Sigmoid colon (tissue), 7 donors: ENCODE measurements at places on chromosomes 6 and 20. TPM values are rescaled to one million over a fixed set of nuclear protein-coding genes. Genes with fewer than 3 reads are reported as not detected.
A peak's percentile ranks its signal among the peaks of the same experiment; 100 is the strongest.

The ROS1 gene
- total RNA-seq = not detected

The CAGE1 gene
- total RNA-seq = not detected

The OTOR gene
- total RNA-seq = not detected

The HTR1E gene
- total RNA-seq = not detected

The ERVFRD-1 gene
- total RNA-seq = not detected

The SRC gene
- total RNA-seq = 32.1 TPM

GRCh38 chr6:133991096-133991593 lies 38.1 kb downstream of the TBPL1 start:
- DNase-seq = no peak

- no peak for DNase-seq
These were observed 101.2 kb upstream of the TRAF3IP2 start for GRCh38 chr6:111706841-111707391.

DNA sequence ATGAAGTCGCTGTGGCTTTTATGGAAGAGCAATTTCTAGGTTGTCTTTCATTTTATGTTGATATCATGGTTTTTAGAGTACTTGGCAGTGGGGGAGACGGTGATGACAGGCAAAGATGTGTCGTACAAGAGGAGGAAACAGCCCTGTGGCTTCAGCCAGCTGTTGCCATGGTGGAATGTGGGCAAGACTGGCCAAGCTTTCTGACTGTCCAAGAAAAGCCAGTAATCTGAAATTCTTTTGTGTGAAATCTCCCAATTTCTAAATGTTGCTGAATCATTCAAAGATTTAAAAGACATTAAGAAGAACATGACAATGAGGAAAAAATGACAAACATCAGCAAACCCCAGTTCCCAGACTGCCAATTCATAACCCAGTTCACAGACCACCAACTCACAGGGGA lies 23.1 kb downstream of the PFDN4 start:
- DNase-seq = no peak

DNA sequence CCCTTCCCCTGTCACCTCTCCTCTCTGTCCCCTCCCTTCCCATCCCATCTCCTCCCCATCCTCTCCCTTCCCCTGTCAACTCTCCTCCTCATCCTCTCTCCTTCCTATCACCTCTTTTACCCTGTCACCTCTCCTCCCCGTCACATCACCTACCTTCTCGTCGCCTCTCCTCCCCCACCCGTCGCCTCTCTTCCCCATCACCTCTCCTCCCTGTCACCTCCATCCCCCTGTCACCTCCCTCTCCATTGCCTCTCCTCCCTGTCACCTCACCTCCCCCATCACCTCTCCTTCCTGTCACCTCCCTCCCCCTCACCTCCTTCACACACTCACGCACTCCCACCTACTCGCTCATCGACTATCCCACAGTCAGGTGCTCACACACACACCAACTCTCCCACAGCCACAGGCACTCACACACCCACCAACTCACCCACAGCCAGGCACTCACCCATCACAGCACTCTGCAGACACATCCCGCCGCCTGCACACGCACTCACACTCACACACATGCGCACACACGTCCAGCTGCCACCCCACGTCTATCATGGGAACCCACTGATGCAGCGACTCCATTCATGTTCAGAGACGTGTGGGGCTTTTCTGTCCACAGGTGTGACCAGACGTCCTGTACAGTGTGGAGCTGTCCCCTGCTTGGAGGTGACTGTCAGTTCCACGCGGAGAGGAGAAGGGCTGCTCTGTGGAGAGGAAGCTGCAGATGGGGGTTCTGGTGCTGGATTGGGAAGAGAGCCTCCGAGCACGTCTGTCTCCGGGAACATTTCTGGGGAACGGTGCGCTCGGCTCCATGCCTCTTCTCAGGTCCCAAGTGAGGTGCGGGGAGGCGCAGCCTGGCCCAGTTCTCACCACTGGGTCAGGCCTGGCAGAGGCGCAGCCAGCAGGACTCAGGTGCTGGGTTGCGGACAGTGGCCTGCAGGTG lies 184.3 kb downstream of the TTLL2 start:
- DNase-seq = peak; percentile 44

- DNase-seq = no peak
These were observed 120.1 kb upstream of the HDDC2 start for GRCh38 chr6:125421836-125422235.

- DNase-seq = peak; percentile 53
These were observed 123.4 kb upstream of the AFDN start for GRCh38 chr6:167703347-167703746.

DNA sequence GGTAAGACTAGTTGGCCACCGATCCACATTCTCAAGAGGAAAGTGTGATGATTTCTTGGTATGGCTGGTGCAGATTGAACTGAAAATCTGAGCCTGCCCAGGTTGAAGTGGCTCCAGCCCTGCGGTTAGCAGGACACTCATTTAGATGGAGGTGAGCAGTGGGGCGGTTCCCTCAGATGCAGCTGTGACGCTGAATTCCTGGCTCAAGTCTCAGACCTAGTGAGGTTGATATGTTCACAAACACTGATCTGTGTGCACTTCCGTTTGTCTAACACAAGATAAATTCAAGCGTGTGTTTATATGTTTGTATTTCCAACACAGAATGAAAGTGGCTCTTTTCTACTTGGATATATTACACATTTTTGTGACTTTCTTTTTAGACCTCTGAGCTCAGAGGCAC lies 83.4 kb upstream of the FRMD1 start:
- DNase-seq = no peak

DNA sequence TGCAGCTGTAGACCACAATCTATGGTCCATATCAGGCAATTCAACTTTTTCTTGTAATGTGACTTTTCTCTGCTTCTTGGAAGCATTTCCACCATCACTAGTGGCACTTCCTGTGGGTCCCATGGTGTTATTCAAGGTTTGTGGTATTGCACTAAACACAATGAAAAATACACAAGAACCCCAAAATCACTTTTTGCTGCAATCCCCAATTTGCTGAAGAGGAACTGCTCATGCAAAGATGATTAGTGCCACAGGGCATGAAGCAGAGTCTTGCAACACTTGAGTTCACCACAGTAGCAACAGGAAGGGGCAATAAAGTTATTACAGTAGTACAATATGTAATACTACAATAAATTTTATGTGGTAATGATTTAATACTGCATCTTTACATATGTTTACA lies 16.8 kb upstream of the TAAR1 start:
- DNase-seq = no peak

DNA sequence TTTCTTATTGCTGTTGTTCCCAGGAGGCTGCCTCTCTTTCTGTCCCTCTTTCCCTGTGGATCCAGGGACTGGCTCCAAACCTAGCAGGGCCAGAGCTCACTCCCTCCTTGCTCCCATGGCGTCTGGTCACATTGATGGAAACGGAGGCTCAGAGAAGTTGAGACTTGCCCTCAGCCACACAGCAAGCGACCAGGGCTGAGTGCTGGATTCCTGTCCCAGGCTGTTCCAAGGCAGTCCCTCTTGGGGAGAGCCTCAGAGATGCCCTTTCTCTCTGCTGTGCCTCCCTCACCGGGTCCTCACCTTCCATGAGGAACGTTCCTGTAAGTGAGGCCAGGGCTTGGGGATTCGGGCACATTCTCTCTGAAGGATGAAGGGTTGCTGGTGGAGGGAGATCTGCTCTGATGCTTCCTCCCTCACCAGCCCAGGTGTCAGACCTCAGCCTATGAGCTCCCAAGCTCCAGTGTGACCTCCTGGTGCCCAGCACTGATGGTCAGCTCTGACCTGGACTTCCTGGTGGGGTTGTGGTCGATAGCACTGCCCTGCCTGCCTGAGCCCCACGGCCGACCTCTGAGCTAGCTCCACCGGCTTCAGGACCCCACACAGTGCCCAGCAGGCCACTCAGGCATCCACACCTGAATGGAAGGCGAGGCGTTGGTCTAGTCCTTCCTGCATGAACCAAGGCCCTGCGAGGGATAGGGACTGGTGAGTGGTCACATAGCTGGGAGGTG lies 26.8 kb downstream of the SUN5 start:
- DNase-seq = no peak

DNA sequence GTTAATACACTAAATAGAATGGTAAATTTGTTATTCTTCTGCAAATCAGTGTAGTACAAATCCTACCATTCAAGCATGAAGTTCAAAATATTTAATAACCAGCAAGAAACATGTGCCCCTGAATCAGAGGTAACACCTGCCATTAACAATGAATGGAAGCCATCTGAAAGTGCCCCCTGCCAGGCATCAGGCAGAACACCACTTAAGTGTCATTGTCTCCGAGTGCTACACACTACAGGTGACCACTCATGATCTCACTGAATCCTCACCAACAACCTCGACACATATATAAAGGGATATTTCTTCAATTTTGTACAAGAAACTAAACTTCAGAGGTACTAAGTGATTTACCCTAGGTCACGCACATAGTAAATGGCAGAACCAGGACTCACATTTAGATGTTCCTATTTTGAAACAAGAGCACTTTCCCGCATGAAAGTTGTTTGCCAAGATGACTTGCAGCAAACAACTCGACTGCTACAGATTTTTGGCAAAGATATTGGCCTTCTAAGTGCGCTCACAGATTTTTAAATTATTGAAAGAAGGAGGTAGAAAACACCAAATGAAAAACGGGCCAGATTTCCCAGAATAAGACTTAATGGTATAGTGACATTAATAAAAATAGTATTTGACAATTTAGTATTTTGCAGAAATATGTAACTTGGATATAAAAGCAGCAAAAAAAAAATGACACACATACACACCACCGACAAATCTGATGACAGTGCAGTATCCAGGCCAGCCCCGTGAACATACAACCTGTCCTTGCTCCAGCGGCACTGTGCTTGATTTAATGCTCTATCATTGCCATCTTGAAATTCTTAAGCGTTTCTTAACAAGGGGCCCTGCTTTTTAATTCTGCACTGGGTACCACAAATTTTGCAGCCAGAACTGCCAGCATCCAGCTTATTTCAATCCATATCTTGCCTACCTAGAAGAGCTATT lies 274.5 kb downstream of the ALDH8A1 start:
- no peak for DNase-seq

- DNase-seq = no peak
These were observed 250.9 kb downstream of the HIVEP2 start for GRCh38 chr6:142694054-142694453.

DNA sequence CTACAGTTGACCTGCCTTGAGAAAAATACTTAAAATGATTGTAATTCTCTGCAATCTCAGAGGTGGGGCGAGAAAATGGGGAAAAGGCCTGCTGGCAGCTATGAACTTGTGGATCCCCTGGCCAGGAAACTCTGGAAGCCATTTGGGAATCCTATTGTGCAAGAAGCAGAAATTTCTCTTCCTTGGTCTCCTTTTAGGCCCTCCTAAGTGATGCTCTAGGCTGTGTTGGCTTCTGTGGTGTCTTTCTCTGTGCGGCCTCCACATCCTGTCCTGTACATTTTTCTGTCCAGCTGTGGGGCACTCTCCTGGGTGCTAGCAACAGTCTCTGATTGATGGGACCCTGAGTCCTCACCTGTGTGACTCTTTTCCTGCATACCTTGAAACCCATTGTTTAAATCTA lies 290.9 kb downstream of the FARS2 start:
- no peak for DNase-seq

DNA sequence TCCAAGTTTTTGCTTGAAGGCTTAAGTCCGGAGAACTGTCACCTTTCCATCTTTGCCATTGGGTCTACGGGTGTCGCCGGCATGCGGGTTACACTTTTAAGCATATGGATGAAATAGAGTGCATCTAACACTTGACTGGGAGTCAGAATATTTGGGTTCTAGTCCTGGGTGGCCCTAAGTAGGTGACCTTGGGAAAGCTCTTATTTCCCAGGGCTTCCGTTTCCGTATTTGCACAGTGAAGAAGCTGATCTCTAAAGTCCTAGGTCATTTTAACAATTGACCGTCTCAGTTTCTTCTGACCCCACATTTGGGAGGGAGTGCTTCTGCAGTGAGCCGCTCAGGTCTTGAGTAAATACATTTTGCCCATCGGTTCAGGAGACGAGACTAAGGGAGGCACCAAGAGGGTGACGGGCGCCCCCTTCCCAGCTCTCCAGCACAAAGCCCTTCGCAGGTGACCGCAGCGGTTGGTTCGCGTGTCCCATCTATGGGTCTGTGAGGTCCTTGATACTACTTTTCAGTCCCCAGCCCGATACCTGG lies 651 bp upstream of the BLTP3A start:
- peak; percentile 71 for DNase-seq

GRCh38 chr6:20463396-20463795 lies 61.7 kb downstream of the E2F3 start:
- DNase-seq = no peak

DNA sequence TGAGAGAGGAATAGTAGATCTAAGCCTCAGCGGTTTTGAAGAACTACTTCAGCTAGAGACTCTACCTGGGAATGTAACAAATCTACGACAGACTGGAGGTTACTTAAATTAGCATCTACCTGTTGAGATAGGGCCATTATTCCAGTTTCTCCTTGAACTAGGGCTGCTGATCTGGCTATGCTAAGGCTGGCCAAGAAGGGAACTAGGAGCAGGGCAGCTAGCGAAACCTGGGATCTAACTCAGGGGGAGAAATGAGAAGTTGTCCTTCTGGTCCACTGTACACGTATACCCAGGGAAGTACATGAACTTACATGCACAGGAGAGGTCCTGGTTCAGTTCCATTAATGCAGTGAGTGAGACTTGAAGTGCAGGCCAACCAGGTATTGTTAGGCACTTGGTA lies 156.7 kb downstream of the TRIM27 start:
- DNase-seq = no peak

- peak; percentile 55 for DNase-seq
These were observed 268.6 kb downstream of the DLL1 start for GRCh38 chr6:170022291-170022722.

DNA sequence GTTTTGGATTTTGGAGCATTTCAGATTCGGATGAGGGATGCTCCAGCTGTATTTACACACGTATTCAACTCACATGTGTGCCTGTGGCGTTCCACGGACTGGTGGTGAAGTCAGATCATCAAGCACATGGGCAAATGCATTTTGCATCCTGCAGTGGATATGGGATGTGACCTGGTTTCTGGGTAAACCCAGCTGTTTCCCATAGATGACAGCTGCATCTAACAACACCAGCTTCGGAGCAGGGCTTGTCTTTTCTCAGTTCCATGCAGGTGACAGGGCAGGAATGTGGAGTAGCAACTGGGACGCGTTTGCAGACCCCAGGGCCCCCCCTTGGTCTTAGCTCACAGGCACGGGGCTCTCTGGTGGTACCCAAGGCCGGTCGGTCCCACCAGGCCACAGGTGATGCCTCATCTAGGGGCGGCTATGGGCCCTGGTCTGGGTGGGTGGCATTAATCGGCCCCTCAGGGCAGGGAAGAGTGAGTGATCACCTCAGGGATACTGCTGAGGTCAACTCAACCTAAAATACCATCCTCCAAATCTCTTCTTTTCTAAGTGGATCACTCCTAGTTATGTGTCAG lies 83.2 kb downstream of the RAMACL start:
- DNase-seq = no peak
